Testis (tissue), 5 donors: ENCODE measurements at places on chromosomes 3 and 15.
A peak's percentile ranks its signal among the peaks of the same experiment; 100 is the strongest.

DNA sequence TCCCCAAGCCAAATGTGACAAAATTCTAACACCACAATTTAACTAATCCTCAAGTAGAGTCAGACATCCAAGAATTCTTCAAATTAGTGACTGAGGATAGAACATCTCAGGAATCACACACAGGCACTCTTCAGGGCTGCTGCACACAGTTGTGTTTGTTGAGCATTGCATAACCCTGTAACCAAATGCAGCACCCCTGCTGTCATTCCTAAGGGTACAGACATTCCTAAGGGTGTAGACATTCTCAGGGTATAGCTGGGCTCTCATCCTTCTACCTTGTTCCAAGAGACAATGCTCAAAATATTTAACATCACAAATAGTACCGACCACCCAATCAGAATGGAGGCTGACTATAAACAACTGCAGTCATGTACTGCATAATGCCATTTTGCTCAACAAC is 107.1 kb upstream of the UBE2E2 start:
- H3K27me3 ChIP-seq: no peaks in the 10 kb centered on the region
- no peaks in the 10 kb centered on the region for H3K4me1 ChIP-seq
- no peak overlapping the region for H3K27ac ChIP-seq
- DNase-seq: no peak

GRCh38 chr15:39969002-39969394 is 35.1 kb downstream of the EIF2AK4 start:
- H3K27me3 ChIP-seq: no peaks in the 10 kb centered on the region
- no peak overlapping the region for H3K27ac ChIP-seq
- H3K4me1 ChIP-seq: no peaks in the 10 kb centered on the region
- no peak for DNase-seq
- H3K36me3 ChIP-seq: no peaks in the 10 kb centered on the region

DNA sequence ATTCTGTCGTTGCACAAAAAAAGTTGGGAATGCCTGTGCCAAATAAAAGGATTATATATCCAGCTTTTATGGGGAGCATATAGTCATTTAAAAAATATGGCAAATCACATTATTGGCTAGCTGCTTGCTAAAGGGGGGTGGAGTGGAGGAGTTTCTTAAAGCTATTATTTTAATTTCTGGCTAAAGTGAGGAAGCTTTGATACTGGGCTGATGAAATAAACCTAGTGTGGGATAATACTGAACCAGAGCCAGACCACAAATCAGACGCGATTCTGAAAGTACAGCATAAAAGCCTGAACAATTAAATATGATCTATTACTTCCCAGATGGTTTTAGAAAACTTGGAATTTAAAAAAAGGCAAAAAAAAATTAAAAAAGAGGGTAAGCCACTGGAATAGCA is 14.4 kb downstream of the POLR2M start:
- H3K27ac ChIP-seq: no peak overlapping the region
- no peaks in the 10 kb centered on the region for H3K36me3 ChIP-seq
- no peak overlapping the region for H3K4me3 ChIP-seq
- H3K4me1 ChIP-seq: no peaks in the 10 kb centered on the region
- DNase-seq: no peak
- H3K27me3 ChIP-seq: no peaks in the 10 kb centered on the region

DNA sequence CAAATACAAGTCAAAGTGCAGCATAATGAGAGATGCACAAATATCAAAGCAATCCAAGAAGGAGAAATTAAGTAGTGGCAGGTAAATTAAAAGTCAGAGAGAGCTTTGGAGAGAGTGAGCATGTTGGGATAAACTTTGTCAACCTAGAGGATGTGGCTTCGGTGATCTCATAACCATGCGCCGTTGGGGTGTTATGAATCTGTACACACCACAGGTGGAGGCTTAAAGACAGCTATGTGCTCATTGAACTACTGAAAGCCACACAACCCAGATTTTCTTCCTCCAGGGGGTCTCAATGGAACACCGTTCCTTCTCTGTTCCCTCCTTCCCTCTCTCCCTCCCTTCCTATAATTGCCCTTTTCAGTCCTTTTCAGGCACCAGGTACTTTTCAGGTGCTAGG is 52.0 kb downstream of the SUCNR1 start:
- no peak for DNase-seq
- H3K27ac ChIP-seq: no peak overlapping the region
- H3K4me1 ChIP-seq: no peaks in the 10 kb centered on the region
- H3K27me3 ChIP-seq: no peaks in the 10 kb centered on the region
- H3K36me3 ChIP-seq: no peaks in the 10 kb centered on the region
- no peak overlapping the region for H3K4me3 ChIP-seq

GRCh38 chr15:63380151-63380807 is 1.4 kb downstream of the CA12 start:
- H3K27ac ChIP-seq: no peak overlapping the region
- H3K36me3 ChIP-seq: no peaks in the 10 kb centered on the region
- no peaks in the 10 kb centered on the region for H3K27me3 ChIP-seq
- peaks cover 8% of the 10 kb centered on the region for H3K4me1 ChIP-seq
- DNase-seq: no peak

GRCh38 chr3:8987645-8988383 is 24.5 kb upstream of the RAD18 start:
- no peaks in the 10 kb centered on the region for H3K36me3 ChIP-seq
- H3K4me3 ChIP-seq: no peak overlapping the region
- no peaks in the 10 kb centered on the region for H3K4me1 ChIP-seq
- H3K27ac ChIP-seq: no peak overlapping the region
- H3K27me3 ChIP-seq: no peaks in the 10 kb centered on the region

- H3K4me3 ChIP-seq: no peak overlapping the region
- H3K27ac ChIP-seq: peak overlapping the region; percentile 21
- H3K4me1 ChIP-seq: peaks cover 7% of the 10 kb centered on the region
- no peaks in the 10 kb centered on the region for H3K36me3 ChIP-seq
Measured at GRCh38 chr15:48470096-48470495, 138.9 kb downstream of the DUT start.

GRCh38 chr3:149441642-149442041 is 32.9 kb upstream of the TM4SF4 start:
- H3K4me1 ChIP-seq: no peaks in the 10 kb centered on the region
- no peak for DNase-seq
- H3K27me3 ChIP-seq: no peaks in the 10 kb centered on the region
- H3K36me3 ChIP-seq: no peaks in the 10 kb centered on the region
- H3K4me3 ChIP-seq: no peak overlapping the region

GRCh38 chr15:93358166-93359059 is 269.4 kb upstream of the RGMA start:
- H3K4me3 ChIP-seq: no peak overlapping the region
- DNase-seq: no peak
- no peaks in the 10 kb centered on the region for H3K27me3 ChIP-seq
- H3K27ac ChIP-seq: no peak overlapping the region
- H3K4me1 ChIP-seq: no peaks in the 10 kb centered on the region

DNA sequence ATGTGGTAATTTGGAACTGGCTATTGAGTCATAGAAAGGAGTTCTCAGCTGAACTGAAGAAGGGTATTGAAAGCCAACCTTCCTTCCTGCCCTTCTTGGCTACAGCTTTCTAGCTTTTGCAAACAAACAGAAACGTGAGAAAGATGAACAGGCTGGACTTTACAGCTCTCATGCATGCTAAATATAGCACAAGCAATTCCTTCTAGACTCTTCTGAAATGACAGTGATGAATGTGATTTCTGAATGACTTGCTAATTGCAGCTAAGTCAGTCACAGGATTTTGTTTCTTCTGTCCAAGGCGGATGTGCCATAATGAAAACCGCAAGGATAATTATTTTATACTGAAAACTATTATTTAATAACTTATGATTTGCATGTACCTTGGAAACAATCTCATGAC is 36.3 kb downstream of the BCHE start:
- no peaks in the 10 kb centered on the region for H3K36me3 ChIP-seq
- no peak for DNase-seq
- no peaks in the 10 kb centered on the region for H3K4me1 ChIP-seq
- no peak overlapping the region for H3K4me3 ChIP-seq
- H3K27me3 ChIP-seq: no peaks in the 10 kb centered on the region
- H3K27ac ChIP-seq: no peak overlapping the region

- DNase-seq: no peak
- no peaks in the 10 kb centered on the region for H3K4me1 ChIP-seq
- H3K27me3 ChIP-seq: no peaks in the 10 kb centered on the region
- no peak overlapping the region for H3K27ac ChIP-seq
Measured at GRCh38 chr3:156761713-156762451, 64.3 kb upstream of the LEKR1 start.

DNA sequence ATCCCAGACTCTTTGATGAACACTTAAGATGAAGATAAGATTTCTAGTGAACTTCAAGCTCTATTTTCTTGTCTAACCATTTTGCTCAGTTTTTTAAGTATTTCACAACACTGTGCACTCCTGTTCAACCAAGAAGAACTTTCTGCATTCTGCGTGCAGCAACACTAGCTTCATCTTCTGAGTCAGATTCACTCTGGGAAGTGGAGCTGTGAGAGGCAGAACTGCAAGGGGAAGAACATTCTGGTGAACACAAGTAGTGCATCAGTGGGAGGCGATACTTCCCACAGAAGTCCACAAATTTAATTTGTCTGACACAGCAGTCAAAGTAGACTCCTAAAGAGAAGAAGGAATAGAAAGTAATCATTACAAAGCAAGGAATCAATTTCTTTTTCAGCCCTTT is 18.1 kb downstream of the LRRC58 start:
- H3K4me1 ChIP-seq: no peaks in the 10 kb centered on the region
- DNase-seq: no peak
- H3K27me3 ChIP-seq: no peaks in the 10 kb centered on the region
- H3K4me3 ChIP-seq: no peak overlapping the region

GRCh38 chr3:69893274-69893673 is 106.3 kb upstream of the SAMMSON start:
- H3K27me3 ChIP-seq: no peaks in the 10 kb centered on the region
- H3K36me3 ChIP-seq: no peaks in the 10 kb centered on the region
- H3K4me1 ChIP-seq: no peaks in the 10 kb centered on the region
- H3K27ac ChIP-seq: no peak overlapping the region

GRCh38 chr3:72661115-72661457 is 187.2 kb downstream of the SHQ1 start:
- no peaks in the 10 kb centered on the region for H3K4me1 ChIP-seq
- no peaks in the 10 kb centered on the region for H3K36me3 ChIP-seq
- no peaks in the 10 kb centered on the region for H3K27me3 ChIP-seq
- DNase-seq: no peak
- H3K27ac ChIP-seq: no peak overlapping the region

DNA sequence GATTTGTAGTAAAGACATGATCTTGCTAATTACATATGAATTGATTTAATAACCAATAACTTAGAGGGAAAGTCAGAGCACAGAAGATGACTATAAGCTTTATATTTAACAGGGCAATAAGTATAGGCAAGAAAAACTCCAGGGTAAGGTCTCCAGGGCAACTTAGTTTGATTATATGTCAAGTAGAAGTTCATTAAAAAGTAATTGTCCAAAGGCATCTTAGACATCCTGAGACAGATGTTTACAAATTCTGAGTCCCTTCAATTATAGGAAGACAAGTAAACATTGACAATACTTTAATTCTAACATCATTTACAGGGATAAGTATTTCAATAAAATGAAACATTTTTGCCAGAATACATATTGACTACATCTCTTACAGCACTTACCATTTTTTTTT is 416.0 kb downstream of the RAP2B start:
- no peaks in the 10 kb centered on the region for H3K36me3 ChIP-seq
- DNase-seq: no peak
- no peaks in the 10 kb centered on the region for H3K4me1 ChIP-seq

GRCh38 chr3:122066331-122067213 is 11.4 kb downstream of the CD86 start:
- no peaks in the 10 kb centered on the region for H3K4me1 ChIP-seq
- no peak for DNase-seq
- no peak overlapping the region for H3K4me3 ChIP-seq
- no peaks in the 10 kb centered on the region for H3K27me3 ChIP-seq
- H3K36me3 ChIP-seq: no peaks in the 10 kb centered on the region
- H3K27ac ChIP-seq: no peak overlapping the region

DNA sequence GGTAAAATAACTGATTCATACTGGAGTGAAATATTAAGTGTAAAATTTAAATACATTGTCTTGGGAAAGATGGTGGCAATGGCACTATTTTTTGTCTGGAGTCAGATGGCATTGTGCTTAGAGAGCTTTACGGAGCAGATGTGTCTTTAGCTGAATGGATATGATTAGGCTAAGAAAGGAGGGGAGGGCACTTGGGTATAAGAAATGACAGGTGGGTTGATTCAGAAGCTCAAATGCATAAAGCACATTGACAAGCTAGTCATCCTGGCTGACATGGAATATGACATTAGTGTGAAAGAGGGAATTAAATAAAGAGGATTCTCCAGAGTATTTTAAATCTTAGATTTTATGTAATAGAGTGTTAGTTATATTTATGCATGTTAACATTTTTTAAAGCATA is 570.1 kb upstream of the CBLB start:
- H3K4me3 ChIP-seq: no peak overlapping the region
- H3K4me1 ChIP-seq: no peaks in the 10 kb centered on the region
- H3K36me3 ChIP-seq: no peaks in the 10 kb centered on the region
- no peak for DNase-seq
- no peak overlapping the region for H3K27ac ChIP-seq

- H3K27me3 ChIP-seq: no peaks in the 10 kb centered on the region
- no peaks in the 10 kb centered on the region for H3K36me3 ChIP-seq
- no peaks in the 10 kb centered on the region for H3K4me1 ChIP-seq
- H3K4me3 ChIP-seq: peak overlapping the region; percentile 4
- H3K27ac ChIP-seq: no peak overlapping the region
- no peak for DNase-seq
Measured at GRCh38 chr3:141385406-141386125, 17.3 kb downstream of the ZBTB38 start.

DNA sequence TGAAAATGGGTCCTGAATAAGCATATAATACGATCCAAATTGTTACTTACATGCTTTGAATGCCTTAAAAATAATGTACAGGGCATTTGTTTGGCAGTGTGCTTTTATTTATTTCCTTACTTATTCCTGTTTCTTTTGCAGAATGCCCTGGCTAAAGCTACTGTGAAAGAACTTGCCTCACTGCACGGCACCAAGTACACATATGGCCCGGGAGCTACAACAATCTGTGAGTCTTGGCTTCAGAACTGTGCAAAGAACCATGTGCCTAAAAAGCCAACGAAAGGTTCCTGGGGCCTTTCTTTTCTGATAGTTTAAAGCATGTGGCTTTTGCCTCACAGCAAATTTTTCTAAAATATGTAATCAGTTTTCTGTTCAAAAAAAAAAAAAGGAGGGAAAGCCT is 7.8 kb upstream of the CPA3 start:
- H3K36me3 ChIP-seq: no peaks in the 10 kb centered on the region
- no peak overlapping the region for H3K4me3 ChIP-seq
- no peak for DNase-seq
- H3K27ac ChIP-seq: no peak overlapping the region
- H3K4me1 ChIP-seq: peaks cover 4% of the 10 kb centered on the region

- H3K4me1 ChIP-seq: no peaks in the 10 kb centered on the region
- H3K36me3 ChIP-seq: no peaks in the 10 kb centered on the region
- H3K4me3 ChIP-seq: no peak overlapping the region
- no peak for DNase-seq
Measured at GRCh38 chr3:173650596-173650995, 253.1 kb downstream of the NLGN1 start.

- no peak for DNase-seq
- H3K27me3 ChIP-seq: no peaks in the 10 kb centered on the region
- H3K27ac ChIP-seq: no peak overlapping the region
- no peak overlapping the region for H3K4me3 ChIP-seq
- H3K36me3 ChIP-seq: no peaks in the 10 kb centered on the region
- peaks cover under 1% of the 10 kb centered on the region for H3K4me1 ChIP-seq
Measured at GRCh38 chr15:90988296-90988695, 6.0 kb downstream of the PRC1 start.

- no peaks in the 10 kb centered on the region for H3K27me3 ChIP-seq
- no peak for DNase-seq
- no peaks in the 10 kb centered on the region for H3K36me3 ChIP-seq
- H3K4me3 ChIP-seq: no peak overlapping the region
Measured at GRCh38 chr15:71666763-71667620, 143.4 kb upstream of the NR2E3 start.
